Coronary artery (tissue), 2 donors: ENCODE measurements at places on chromosomes 5 and 9.

DNA sequence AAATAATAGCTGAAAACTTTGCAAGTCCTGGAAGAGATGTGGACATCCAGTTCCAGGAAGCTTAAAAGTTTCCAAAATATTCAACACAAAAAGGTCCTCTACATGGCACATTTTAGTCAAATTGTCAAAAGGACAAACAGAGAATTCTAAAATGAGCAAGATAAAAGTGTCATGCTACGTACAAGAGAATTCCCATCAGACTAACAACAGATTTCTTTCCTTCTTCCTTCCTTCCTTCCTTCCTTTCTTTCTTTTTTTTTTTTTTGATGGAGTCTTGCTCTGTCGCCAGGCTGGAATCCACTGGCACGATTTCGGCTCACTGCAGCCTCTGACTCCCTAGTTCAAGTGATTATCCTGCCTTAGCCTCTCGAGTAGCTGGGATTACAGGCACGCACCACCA, 39.3 kb downstream of the BTNL8 start:
- no peak for DNase-seq

- DNase-seq = no peak
Observed at GRCh38 chr9:92781899-92782298, 17.3 kb upstream of the BICD2 start.

DNA sequence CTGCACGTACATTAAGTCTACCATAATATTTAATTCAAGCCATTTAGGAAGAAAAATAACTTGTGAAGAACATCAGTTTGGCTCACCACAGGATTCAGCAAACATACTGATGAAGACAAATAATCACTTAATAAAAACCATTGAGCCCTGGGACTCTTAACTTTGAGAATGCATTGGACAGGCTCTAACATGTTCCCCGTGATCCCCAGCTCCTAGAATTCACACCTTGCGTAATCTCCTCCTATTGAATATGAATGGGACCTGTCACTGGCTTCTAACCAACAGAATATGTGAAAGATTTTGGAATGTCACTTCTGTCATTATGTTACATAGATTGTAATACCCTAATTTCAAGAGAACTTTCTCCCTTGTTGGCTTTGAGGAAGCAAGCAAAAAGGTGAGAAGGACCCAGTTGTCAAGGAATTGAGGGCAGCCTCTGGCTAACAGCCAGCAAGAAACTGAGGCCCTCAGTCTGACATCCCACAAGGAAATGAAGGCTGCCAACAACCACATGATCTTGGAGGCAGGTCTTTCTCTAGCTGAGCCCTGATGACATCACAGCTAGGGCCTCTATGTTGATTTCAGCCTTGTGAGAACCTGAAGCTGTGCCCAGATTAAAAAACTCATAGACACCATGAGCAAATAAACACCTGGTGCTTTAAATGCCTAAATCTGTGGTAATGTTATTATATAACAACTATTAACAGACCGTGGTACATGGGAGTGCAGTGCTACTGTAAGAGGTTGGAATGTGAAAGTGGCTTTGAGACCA, 433.2 kb downstream of the SEMA5A start:
- DNase-seq = no peak

- DNase-seq = peak; percentile 69
Observed at GRCh38 chr9:98881836-98882568, 61.7 kb upstream of the COL15A1 start.

DNA sequence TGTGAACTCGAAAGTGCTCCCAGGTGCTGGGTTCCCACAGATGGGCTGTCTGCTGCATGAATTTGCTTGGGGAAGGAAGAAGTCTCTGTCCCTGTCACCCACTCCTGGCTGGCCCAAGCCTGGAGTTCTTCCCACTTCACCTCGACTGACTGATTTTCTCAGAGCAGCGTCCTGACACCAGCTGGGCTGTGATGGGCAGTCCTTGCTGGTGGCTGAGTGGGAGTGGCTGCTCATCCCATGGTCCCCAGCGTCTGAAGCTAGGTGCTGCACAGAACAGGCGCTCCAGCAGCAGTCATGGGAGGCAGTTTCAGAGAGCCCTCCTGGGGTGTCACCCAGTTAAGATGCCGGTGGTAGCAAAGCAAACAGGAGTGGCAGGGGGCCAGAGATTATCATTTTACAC, 10.1 kb upstream of the NEURL1B start:
- peak; percentile 43 for DNase-seq

DNA sequence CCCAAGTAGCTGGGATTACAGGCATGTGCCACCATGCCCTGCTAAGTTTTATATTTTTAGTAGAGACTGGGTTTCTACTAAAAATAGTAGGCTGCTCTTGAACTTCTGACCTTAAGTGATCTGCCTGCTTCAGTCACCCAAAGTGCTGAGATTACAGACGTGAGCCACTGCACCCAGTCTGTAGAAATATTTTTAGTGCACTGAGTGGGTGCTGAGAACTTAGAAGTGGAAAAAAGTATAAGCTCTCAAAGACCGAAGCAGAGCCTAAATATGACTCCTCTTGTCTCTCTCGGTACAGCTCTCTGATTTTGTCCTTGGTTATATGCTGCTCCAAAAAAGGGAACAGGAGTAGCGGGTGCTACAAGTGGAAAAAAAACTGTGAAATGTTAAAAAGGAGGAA, 353.8 kb upstream of the IZUMO3 start:
- no peak for DNase-seq

DNA sequence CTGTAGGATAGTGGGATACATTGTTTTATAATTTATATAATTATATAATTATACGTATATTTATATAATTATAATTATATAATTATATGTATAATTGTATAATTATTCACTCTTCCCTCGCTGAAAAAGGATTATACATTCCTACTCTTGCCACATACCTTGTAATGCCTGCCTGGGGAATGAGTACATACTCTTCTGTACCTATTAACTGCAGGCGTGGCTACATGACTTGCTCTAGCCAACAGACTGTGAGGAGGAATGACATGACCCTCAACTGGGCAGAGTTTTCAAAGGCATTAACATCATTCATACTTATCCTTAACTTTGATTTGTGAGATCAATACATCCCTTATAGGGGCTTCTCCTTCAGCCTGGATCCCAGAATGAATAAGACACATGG, 19.1 kb downstream of the ERMP1 start:
- DNase-seq = no peak

- DNase-seq = no peak
Observed at GRCh38 chr9:74035786-74036185, 461.3 kb upstream of the RORB start.

DNA sequence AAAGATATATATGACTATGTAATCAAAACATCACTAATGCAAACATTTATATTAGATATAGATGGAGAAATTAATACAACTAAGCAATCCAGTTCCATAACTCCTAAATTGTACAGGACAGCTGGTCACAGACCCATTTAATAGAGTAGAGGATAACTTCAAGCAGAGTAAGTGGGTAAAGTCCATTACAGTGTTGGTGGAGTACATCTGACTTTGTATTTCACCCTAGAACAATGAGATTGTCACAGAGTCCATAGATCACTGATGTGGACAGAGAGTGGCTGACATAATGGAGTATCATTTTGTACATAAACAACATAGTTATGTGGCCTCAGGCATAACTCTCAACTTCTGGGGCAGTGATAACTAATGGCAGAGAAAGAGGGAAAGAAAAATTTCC, 267.8 kb upstream of the KLF9 start:
- DNase-seq = no peak

DNA sequence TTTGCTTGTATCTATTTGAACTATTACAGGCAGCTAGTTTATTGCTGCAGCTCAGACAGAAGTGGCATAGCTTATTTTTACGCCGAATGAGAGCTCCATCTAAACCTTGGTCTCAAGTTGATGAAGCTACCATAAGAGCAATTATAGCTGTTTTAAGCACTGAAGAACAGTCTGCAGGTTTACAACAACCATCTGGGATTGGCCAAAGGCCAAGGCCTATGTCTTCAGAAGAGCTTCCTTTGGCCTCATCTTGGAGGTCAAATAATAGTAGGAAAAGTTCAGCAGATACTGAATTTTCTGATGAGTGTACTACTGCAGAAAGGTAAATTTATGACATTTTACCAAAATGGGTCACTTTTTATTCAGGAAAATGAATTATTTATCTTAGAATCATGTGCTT, 67.9 kb downstream of the YTHDC2 start:
- DNase-seq = no peak

- DNase-seq = no peak
Observed at GRCh38 chr5:108801776-108802175, 54.1 kb downstream of the FER start.

GRCh38 chr9:68551191-68551590, 10.5 kb upstream of the TMEM252 start:
- no peak for DNase-seq

DNA sequence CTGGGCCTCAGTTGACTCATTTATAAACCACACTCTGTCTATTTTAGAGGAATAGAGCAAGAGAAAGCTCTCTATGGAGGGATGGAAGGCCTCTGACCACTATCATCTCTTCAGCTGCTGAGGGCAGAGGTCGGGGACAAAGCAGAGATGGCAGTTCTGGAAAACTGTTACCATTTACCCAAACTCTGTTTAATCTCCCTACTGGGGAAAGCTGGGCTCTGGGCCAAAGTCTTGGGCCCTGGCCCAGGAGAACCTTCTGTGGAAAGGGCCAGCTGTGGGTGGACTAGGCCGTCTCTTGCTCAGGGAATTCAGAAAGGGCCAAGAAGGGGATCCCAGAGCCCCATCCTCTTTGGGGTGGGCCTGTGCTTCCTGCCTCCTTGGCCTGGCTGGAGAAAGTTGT, 100.0 kb downstream of the PSD2 start:
- no peak for DNase-seq

DNA sequence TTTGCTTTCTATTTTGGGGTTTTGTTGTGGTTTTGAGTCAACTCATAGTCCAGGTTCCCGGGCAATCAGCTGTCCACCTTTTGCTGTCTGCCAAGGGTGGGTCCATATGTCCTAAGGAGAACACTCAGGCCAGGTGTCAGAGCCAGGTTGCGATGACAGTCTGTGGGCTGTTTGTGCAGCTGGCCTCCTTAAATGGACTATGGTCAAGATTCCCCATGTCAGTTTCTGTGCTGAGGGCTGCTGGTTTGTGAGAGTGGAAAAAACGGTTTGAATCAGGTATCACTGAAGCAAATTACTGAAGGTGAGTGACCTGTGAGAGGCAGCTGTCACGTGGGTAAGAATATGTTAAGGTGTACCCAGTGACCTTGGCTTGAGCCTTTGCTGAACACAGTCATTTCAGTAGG, 33.0 kb downstream of the SNX30 start:
- no peak for DNase-seq

DNA sequence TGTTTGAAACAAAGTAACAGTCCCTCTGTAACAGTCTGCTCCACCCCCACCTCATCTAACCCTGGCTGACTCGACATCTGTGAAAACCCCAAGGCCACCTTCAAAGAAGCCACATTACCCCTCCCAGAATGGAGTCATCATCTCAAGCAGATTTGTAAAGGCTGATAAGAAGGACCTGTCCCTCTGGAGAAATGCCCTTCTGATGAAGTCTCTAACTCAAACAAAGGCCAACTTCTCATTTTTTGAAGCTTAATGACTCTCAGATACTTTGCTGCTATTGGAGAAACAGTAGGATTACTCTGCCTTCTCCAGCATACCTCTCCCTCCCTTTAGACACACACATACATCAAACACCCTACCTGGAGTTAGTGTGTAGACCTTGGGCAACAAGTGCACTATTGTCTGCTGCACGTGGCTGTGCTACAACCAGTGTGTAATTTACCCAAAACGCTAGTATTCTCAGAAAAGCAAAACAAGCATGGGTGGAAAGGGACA, 5.3 kb upstream of the SUSD1 start:
- DNase-seq = no peak

GRCh38 chr9:131367450-131367849, 26.4 kb upstream of the PRRC2B start:
- no peak for DNase-seq

- no peak for DNase-seq
Observed at GRCh38 chr5:153794327-153794726, 244.4 kb downstream of the FAM114A2 start.

GRCh38 chr5:178287791-178288105, 55.1 kb upstream of the PHYKPL start:
- no peak for DNase-seq

DNA sequence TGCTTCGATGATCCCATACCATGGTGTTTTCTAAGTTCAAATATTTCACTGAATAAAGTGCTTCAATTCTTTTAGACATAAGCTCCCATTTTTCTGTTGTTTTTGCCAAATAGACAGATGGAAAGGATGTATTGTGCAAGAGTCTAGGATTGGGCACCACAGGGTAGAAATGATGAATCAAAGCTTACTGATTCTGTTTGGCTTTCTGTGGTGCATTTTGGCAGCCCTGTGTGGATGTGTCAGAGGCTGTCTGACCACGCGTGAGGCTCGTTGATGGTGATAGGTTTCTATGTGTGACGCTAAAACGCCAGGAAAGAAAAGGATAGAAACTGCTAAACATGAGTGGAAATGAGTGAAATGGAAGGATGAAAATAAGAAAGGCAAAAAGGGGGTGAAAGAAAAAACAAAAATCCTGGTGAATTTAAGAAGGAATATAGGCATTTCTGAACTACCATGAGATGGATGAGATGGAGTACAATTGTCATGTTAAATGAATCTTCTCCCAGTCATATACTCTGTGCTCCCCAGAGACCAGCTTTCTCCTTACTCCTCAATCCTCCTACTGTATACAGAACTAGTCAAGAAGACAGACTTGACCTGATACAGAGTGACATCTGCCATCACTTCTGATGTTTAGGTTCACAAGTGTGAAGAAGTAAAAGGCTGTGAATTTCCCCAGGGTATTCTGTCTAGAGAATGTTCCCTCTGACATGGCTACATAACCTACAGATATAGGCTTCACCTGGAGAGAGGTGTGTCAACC, 54.4 kb downstream of the ANKH start:
- no peak for DNase-seq

DNA sequence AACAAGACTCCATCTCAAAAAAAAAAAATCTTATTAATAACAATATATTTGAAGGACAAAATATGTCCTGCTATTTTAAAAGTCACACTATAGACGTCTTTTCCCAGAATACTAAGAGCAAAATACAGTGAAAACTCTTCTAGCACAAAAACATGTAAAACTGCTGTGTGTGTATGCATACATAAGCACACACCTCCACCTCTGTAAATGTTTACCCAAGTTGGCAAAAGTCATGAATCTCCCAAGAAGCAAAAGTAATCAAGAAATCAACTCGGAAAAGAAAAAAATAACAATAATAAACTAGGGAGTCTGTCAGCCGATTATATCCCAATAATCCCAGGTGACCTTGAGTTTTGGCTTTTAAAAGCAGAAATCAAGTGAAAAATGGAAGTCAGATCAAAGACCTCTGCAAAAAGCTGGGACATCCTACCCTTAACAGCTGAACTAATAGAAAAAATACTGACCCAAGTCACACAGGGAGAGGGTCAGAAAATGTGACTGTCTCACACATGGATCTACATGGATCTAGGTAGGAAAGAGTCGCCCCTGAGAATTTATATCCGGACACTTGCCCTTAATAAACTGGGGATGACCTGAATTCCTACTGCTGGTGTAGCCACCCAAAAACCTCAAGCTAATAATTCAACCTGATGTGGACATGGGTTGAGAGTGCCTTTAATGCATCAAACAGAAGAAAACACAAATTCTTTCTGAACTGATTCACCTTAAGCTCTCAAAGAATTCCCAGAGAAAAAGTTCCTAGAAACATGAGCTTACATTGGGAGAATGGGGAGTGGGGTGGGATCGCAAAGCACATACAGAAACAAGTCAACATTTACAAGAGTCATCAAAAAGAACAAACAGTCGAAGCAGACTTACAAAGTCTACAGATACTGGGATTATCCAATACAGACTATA, 29.9 kb downstream of the LPAR1 start:
- DNase-seq = no peak

- DNase-seq = no peak
Observed at GRCh38 chr9:91842358-91843049, 107.5 kb downstream of the ROR2 start.
